ENCODE measurements at places on chromosomes 11 and 22.

DNA sequence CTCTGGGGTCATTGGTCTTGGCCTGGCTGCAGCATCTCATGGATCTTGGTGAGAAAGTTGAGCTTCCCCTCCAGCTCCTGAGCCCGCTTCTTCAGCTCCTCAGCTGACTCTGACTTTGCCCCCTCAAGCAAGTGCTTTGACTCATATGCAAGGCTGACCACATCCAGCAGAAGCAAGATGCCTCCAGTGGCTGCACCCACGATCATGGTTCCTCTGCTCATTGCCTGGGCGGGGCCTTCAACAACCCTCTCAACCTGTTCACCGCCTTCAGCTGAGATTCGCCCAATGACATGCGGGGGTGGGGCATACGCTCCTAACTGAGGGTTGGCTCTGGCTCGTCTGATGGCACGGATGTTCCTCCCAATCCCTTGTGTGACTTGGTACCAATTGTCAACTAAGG lies 11.9 kb downstream of the APOL2 start:
- DNase-seq: no peak

DNA sequence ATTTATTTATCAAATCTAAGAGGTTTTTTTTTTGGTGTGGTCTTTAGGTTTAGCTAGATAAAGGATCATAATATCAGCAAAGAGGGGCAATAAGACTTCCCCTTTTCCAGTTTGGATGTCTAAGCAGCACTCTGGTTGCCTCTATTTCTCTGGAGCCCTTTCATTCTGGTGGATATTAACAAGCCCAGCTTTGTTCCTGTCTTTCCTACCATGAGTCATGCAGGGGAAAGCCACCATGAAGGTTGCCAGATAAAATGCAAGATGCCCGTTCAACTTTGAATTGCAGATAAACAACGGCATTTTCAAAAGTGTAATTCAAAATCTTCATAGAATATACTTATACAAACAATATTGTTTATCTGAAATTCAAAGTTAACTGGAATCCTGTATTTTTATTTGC lies 143.6 kb downstream of the ADAMTS15 start:
- DNase-seq: no peak

DNA sequence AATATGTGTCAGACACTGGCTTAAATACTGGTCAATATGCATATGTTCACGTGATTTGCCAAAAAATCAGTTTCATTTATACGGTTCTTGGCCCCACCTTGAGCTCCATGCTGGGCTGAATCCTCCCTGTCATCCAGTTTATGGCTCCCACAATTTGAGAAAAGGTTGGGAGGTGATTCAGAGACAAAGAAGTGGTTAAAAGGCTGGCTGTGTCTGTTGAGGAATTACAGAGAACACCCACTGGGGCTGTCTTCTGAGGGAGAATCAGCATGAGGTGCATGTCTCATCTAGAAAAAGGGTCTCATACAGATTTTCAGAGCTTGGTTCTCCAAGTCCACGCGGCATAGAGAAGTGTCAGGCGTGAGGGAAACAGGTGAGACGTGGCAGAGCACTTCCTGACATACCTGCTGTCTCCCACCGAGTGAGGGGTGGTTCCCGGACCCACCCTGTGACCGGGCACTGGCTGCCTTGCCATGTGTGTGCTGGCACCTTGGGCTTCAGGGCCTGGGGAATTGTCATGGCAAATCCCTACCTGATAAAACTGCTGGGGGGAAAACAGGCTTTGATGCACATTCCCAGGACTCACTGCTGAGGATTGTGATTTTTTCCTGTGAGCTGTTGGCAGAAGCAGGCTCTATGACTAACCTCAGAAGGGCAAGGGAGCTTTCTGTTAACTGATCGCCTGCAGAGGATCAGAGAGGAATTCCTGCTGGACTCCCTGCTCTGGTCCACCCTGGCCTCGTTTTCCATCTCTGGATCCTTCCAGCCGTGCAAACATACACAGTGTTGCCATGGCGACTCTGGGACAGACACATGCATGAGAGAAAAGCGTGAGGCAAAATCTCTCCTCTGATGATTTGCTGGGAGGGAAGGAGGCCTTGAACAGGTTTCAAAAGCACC lies 223.6 kb downstream of the ADAMTS15 start:
- DNase-seq: no peak

DNA sequence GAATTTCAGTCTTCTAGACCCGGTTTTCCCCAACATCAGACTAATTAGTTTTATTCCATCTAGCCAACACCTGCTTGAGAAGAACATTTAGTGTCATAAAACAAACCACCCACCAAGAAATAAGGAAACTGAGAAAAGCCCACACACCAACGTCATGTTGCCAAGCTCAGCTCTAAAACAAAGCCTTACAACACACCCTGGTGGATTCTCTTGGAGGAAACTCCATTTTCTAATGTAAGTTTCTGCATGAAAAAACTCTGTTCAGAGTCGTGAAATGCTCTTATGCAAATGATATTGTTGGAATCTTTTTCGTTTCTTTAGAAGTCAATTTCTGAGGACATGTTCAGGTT lies 105.0 kb upstream of the RAG2 start:
- no peak for DNase-seq

- DNase-seq: no peak
Measured at GRCh38 chr11:110509472-110509871, 79.7 kb downstream of the FDX1 start.

DNA sequence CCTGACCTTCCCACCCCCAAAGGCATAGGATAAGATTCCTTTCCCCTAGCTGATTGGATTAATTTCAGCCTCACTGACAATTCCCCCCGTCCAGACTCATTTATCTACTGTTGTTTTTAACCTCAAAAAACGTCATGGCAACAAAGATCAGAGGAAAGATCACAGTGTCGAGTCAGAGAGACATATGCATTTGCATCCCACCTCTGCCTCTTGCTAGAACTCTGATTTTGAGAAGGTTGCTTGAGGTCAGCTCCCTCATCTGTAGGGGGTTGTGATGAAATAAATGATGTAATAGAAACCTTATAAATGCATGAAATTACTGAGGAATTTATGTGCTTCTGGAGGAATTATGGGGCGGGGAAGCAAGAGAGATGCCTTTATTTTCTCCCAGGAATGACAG lies 53.3 kb upstream of the SYN3 start:
- no peak for DNase-seq

- no peak for DNase-seq
Measured at GRCh38 chr11:119975561-119976152, 162.3 kb downstream of the TRIM29 start.

- DNase-seq: no peak
Measured at GRCh38 chr11:112348480-112349029, 87.9 kb upstream of the PLET1 start.

DNA sequence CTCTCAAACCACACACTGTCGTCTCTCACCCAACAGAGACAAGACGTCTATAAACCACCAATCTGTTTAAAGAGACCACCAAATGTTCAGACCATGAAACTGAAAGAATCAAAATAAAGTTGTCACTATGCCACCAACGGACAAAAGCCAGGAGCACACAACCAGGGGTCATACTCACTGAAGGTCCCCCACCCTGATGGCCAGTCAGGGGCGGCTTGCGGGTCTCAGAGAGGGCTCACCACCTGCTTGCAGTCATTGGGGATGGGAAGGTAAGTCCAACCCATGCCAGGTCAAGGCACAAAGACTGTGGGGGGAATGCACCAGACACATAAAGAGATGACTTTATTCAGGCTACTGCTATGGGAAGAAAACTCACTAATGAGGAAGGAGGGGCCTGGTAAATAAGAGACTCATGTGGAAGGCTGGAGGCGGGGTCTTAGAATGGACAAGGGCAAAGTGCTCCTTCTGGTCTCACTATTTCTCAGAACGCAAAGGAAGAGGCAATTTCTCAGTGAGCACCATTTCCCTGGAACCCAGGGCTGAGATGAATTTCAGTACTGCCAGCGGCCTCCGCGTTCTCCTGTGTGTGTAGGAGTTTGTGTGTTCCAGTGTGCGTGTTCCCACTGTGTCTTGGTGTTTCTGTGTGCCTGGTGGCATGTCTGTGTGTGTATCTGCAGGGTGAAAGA lies 17.3 kb downstream of the SCARF2 start:
- no peak for DNase-seq

Data from hematopoietic multipotent progenitor cell treated with erythropoietin and hydrocortisone succinate and interleukin-3 and kit ligand, for 15 days (in vitro differentiated cells).